ENCODE measurements at places on chromosomes 6 and 20.

- DNase-seq, result no peak
Observed at GRCh38 chr6:137389150-137389704, 105.0 kb downstream of the OLIG3 start.

DNA sequence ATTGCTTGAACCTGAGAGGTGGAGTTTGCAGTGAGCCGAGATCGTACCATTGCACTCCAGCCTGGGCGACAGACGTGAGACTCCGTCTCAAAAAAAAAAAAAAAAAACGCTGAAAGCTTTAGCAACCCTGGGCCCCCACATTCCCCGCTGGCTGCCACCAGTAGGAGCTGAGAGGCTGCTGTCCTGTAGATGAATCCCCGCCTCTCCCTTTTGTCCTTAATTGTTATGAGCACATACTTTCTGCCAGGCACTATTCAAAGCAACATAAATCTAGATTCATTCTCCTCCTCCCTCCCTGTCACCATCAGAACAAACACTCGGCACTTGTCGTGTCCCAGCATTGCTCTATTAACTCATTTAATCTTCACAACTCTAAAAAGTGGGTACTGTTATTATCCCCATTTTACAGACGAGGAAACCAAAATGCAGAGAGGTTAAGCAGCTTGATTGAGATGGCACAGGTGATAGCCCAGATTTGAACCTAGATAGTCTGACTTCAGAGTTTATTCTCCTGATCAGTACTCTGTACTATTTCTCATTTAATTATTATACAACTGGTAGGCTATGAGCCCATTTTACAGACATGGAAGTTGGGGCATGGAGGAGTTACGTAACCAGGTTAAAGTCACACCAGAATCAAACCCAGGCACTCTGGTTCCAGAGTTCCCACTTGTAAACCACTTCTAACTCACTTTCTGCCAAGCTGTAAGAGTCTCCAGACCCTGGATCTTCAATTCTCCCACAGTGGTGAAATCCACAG is 97.4 kb downstream of the EYA2 start:
- no peak for DNase-seq

DNA sequence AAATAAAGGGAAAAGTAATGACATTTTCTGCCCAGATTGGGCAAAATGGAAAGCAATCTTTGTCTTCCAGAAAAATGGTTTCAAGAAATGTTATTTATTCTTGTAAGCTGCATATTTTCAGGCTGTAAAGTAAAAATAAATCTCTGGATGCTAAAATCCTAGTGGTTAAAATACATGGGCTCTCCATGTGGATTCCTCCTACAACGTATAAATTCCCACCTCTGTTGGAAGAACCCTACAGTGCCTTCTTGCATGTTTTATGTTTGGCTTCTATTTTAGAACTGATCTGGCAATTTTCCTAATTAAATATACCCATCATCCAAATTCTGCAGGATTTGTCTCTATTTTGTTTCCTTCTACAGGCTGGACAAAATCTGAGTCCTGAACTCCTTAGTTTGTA is 528.9 kb downstream of the COL12A1 start:
- no peak for DNase-seq

DNA sequence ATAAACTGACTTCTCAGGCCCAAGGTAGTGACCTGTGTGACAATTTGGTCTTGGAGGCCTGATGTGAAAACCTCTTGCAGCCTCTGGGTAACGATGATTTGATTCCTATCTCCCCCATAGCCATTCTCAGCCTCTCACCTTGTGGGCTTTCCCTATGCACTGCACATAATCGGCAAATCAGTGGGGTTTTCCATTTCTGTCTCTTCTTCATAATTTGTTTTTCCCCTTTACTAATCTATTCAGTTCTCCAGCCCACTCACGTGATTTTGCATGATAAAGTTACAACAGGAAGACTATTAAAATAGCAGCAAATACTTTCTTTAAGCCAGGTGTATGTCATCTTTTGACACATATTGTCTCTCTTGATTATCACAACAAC is 893.7 kb downstream of the TFAP2A start:
- no peak for DNase-seq

DNA sequence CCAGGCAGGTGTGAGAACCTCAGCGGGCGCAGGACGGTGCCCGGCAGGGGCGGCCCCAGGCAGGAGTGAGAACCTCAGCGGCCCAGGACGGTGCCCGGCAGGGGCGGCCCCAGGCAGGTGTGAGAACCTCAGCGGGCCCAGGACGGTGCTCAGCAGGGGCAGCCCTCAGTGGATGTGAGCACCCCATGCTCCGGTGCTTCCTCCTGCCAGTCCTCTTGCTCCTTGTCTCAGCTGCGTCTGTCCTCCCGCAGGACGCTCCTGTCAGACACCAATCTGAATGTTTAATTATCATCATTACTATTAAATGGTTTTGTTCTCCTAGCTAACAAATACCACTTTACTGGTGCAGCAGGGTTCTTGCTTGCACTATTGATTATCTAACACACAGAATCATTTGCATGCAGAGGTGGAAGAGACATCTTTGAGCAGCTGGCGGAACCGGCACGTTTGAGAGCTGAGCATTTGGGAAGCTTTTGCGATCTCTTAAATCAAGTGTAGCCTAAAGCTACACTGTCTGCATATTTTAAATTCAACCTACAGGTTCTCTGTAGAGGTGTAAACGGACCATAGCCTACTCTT is 39.4 kb upstream of the DACT2 start:
- no peak for DNase-seq

DNA sequence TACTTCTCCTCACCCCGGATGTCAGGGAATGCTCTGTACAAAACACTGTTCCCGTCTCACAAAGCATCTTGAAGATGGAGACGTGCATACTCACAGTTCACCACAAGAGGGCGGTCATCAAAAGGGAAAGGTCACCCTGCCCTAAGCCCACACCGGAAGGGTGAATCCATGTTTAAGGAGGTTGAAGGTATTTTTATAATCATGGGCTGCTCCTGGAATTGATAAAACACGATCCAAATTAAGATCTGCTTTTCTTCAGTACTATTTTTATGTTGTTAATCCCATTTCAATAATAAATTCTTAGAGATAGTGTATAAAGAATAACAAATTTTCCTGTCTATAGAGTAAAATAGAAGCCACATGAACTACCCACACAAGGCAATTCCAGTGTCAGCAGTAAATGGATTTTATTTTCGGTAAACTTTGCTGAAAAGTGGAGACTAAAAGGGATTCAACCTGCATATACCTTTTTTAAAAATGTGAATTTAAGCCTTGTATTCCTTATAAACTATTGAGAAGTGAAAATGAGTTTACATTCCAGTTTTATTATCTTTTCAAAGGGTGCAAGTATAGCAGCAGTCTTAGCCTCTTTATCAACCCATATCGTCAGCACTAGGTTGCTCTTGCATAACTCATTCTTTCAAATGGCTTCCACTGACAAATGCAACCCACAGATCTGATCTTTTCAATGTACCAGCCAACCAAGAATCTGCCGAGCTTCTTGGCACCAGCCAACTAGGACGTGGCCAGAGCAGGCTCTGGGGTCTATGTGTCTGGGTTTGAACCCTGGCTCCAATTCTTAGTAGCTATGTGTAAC is 79.7 kb upstream of the MBOAT1 start:
- DNase-seq, result no peak

GRCh38 chr6:110720066-110720465 is 95.2 kb downstream of the CDK19 start:
- no peak for DNase-seq

DNA sequence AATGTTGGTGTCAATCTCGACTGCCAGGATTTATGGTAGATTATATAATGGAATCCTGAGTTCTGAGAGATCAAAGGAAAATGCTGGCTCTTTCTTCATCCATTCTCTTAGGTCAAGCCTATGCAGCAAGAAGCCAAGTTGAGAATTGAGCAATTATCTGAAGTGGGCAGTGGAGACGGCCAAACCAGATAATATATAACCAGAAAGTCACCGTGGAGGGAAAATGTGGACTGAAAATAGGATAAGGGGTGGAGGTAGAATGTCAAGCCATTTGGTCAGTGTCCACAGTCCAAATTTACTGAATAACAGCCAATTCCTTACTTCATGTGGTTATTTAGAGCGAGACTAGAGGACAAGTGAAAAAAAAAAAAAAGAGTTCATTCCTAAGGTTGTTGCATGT is 107.8 kb upstream of the ESR1 start:
- DNase-seq, result no peak

GRCh38 chr6:162345051-162345511 is 382.5 kb downstream of the PRKN start:
- DNase-seq, result no peak

- no peak for DNase-seq
Observed at GRCh38 chr6:95091823-95092436, 485.4 kb upstream of the MANEA start.

DNA sequence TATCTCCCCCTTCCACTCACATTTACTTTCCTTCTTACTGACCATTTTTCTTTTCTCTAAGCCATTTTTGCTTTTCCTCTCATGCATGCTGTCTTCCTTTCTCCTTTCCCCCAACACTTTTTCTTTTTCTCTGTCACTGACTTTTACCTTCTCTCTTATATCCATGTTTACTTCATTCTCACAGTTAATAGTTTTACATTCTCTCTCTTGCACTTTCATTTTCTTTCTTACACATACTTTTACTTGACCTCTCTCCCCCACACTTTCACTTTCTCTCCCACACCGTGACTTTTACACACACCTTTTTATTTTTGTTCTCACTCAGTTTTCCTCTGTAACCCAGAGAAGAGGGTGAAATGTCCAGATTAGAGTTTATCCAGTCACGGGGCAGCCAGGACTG is 636.3 kb downstream of the PTPRT start:
- DNase-seq, result no peak

GRCh38 chr6:79810871-79811270 is 136.5 kb downstream of the ELOVL4 start:
- DNase-seq, result no peak

GRCh38 chr6:49541210-49541724 is 9.2 kb upstream of the C6orf141 start:
- no peak for DNase-seq

DNA sequence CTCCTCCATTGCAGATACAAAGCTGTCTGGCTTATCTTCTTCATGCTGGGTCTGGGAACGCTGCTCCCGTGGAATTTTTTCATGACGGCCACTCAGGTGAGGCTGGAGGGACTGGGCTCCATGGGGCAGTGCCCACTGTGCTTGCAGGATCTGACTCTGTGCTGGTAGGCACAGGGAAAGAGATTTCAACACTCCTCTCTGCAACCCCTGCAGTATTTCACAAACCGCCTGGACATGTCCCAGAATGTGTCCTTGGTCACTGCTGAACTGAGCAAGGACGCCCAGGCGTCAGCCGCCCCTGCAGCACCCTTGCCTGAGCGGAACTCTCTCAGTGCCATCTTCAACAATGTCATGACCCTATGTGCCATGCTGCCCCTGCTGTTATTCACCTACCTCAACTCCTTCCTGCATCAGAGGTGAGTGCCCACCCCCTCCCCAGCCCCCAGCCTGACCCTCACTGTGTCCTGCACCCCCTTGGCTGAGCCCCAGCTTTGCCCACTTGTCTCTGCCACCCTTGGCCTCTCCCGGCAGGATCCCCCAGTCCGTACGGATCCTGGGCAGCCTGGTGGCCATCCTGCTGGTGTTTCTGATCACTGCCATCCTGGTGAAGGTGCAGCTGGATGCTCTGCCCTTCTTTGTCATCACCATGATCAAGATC is 6.1 kb downstream of the SLC29A1 start:
- DNase-seq, result no peak

GRCh38 chr20:39066471-39067242 is 104.5 kb downstream of the DHX35 start:
- no peak for DNase-seq

DNA sequence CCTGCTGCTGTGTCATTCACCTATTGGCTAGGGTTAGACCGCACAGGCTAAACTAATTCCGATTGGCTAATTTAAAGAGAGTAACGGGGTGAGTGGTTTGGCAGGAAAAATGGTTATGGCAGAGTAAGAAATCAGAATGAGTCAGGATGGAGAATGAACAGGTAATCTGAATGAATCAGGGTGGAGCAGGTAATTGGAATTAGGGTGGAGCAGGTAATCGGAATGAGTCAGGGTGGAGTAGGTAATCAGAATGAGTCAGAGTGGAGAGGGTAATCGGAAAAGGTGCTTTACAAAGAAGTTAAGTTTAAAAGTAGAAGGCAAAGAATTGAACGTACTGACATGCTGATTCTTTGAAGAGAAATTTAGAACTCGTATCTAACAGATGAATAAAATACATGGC is 11.7 kb downstream of the SLC35A1 start:
- DNase-seq, result no peak

DNA sequence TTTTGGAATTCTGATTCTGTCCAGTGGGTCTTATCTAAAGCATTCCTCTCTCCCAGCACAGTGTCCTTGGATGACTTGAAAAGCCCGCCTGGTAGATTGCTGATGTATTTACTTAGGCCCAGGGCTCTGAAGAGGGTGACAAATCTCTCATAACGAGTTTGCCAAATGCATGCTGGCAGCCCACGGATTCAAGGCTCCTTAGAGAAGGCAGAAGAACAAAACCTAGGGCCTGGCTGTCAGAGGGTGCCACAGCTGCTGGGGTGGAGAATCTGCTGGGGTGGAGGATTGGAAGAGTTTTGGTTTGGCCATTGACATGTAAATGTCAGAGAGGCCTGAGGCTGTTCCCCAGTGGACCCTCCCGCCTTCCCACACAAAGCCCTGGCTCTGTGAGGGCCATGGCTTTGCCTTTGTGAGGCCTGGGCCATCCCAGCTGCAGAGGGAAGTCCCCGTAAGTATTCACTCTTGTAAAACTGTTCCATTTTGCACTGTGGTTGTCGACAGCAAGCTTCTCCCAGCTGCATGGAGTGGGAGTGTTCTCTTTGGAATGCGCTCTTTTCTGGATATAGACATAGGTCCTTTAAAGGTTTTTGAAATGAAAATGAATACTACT is 50.3 kb downstream of the ANKRD6 start:
- DNase-seq, result no peak

DNA sequence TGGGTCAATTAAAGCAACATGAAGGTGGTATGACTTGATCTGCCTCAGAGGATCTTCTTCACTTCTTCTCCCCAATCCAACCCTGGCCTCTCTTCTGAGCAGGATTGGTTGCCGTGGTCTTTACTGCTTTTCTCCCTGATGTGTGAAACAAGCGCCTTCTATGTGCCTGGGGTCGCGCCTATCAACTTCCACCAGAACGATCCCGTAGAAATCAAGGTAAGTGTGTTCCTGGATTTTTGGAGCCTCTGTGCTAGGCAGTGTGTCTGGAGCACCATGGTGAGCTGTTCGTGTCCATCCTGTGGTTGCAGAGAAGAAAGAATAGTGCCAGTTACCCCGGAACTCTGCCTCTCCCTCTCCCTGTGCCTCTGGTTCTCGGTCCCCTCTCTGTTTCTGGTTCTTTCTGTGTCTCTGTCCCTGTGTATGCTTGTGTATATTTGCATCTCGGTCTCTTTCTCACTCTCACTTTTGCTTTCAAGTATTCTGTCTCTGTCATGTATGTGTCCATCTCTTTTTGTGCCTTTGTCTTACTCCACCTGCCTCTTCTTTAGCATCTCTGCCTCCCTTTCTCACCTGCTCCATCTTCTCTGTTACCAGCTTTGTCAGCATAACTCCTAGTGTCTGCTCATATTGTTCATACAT is 23.5 kb downstream of the TM9SF4 start:
- DNase-seq, result no peak

Data from cerebellar nuclear complex (tissue), 1 donor.